ENCODE measurements at places on chromosomes 6 and 20.

DNA sequence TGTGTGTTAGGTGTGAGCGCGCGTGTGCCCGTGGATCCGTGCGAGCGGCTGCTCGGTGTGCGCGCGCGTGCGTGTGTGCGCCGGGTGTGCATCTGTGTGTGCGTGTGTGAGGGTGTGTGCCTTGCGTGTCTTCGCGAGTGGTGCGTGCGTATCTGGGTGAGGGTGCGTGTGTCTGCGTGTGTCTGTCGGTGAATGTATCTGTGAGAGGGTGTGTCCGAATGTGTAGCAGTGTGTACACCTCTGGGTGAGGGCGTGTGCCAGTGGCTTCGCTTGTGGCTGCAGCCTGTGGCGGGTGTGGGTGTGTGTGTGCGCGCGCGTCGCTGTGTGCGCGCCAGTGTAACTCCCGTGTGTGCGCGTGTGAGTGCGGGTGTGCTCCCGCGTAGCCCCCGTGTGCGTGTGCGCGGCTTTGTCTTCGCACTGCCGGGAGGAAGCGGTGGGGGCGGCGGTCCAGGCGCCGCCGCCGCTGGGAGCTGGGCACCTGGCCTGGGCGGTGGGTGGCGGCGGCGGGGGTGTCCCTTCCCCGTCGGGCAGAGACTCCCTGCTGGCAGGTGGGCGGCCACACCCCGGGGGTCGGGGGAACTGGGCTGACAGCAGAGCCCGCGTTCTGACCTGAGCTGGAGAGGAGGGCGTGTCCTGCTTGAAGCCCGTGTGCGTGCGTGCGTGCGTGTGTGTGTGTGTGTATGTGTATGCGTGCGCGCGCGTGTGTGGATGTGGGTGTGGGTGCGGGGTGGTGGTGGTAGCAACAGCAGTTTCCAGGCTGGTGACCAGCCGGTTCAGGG, 61.3 kb upstream of the EPB41L1 start:
- no peak for DNase-seq

DNA sequence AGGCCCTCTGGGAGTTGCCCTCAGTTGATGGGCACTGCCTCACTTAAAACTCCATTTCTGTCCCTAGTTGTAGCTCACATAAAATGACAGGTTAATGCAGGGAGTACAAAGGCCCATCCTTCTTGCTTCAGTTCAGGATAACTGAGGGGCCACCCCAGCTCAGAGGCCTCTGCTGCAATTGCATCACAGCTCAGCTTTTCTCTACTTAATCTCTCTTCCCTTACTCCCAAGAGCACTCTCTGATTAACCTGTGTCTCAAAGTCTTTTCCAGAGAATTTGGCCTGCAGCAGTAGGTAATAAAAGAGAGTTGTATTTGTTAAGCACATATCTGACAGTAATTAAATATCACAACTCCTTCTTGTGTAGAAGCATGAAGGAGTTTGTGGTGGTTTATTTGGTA, 40.9 kb upstream of the FLRT3 start:
- no peak for DNase-seq

DNA sequence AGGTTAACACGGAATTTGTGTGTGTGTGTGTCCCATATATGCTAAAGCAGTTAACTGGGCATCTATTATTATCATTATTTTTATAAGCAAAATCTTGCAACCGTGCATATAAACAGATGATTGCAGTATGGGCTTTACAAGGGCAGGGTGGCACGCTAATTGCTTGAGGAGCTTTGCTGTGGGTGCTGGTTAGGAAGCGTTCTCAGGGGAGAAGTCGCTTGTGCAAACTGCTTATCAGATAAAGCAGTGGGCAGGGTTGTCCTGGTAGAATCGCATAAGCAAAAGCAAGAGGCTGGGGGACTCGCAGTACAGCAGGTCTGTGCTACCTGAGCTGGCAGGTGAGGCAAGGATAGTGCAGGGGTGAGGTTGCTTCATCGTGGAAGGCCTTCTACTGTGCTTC, 9.7 kb upstream of the CCN6 start:
- DNase-seq: no peak

DNA sequence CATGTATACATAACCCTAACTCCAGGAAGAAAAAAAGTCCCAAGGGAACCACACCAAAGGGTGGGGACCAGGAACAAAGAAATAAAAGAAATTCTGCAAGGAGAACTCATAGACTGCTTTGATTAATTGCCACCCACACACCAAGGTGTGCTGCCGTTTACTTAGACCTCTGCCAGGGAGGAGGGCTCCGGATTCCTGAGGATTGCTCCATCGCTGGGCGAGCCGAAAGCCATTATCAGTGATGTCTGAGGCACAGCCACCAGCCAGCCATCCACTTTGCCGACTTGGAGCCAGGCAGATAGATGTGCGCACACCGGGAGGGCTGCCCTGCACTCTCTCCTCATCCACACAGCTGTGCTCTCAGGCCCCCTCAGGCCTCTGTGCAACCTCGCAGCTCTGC, 272.7 kb upstream of the FOXQ1 start:
- no peak for DNase-seq

- no peak for DNase-seq
Observed at GRCh38 chr6:155248008-155249001, 15.5 kb upstream of the CLDN20 start.

DNA sequence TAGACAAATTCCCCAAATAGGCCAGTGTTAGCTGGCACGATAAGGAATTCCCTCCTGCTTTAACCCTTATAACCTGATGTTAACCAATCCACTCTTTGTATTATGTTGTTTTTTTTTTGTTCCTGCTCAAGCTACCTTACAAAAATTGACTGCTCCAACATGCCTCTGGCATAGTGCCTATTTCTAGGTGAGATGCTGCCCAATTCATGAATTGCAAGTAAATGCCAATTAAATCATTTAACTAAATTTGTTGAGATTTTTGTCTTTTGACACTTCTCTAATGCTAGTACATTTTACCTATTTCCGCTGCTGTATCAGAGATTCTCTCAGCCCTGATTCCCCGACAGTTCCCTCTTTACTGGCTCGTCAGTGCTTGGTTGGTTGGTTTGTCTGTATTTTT, 66.5 kb downstream of the HECA start:
- DNase-seq: no peak

Data from NT2/D1 (cell line).